Ovary (tissue), 10 donors: ENCODE measurements at places on chromosomes 12 and 14. TPM values are rescaled to one million over a fixed set of nuclear protein-coding genes. Genes with fewer than 3 reads are reported as not detected.

Gene CCDC177
- total RNA-seq, result not detected

- DNase-seq, result no peak
Measured at GRCh38 chr12:117749431-117749830, 219.4 kb downstream of the KSR2 start.

- DNase-seq, result no peak
Measured at GRCh38 chr12:46918631-46919030, 92.8 kb upstream of the SLC38A4 start.

DNA sequence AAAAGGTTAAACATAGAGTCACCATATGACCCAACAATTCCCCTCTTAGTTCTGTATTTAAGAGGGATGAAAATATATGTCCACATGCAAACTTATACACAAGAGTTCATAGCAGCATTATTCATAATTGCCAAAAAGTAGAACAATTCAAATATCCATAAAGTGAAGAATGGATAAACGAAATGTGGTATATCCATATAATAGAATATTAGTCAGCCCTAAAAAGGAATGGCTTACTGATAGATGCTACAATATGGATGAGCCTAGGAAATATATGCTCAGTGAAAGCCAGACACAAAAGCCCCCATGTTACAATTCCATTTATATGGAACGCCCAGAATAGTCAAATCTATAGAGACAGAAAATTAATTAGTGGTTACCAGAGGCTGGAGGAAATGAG lies 44.1 kb upstream of the RIN3 start:
- no peak for DNase-seq
